ENCODE measurements at places on chromosomes 5 and 9.

DNA sequence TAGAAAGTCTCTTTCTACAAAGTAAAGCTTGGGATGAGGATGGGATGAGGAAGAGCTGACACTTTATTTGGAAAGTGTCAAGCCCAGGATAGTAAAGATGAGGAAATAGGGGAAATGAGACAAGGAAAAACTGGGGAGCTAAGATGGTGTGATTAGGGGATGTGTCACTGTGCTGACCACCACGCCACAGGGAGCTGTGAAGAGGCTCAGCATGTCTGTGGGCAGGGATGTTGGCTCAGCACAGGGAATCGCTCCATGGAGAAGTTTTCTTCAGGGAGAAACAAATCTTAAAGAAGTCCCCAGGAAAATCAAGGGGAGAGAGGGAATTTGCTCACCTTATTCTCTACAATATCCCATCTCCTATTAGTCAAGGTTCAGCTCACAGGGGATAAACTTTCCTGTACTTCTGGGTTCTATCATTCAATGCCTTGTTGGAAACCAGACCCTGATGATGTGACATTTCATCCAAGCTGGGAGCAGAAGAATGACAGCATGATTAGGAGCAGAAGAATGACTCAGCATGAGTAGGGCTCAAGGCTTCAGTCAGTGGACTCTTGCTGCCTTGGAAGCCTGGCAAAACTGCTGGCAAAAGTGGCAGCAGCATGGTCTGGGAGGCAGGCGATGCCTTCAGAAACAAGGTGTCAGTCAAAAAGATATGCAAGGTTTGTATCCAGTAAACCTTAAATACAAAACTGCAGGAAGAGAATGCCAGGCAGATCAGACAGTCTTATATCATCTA is 4.9 kb downstream of the HSPB3 start:
- no peak for DNase-seq

DNA sequence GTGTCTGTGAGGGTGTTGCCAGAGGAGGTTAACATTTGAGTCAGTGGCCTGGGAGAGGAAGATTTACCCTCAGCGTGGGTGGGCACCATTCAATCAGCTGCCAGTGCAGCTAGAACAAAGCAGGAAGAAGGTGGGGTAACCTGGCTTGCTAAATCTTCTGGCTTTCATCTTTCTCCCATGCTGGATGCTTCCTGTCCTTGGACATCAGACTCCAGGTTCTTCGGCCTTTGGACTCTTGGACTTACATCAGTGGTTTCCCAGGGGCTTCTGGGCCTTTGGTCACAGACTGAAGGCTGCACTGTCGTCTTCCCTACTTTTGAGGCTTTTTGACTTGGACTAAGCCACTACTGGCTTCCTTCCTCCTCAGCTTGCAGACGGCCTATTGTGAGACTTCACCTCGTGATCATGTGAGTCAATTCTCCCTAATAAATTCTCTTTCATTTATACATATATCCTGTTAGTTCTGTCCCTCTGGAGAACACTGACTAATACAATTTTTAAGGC is 38.1 kb downstream of the PBX3 start:
- peak; percentile 14 for DNase-seq

DNA sequence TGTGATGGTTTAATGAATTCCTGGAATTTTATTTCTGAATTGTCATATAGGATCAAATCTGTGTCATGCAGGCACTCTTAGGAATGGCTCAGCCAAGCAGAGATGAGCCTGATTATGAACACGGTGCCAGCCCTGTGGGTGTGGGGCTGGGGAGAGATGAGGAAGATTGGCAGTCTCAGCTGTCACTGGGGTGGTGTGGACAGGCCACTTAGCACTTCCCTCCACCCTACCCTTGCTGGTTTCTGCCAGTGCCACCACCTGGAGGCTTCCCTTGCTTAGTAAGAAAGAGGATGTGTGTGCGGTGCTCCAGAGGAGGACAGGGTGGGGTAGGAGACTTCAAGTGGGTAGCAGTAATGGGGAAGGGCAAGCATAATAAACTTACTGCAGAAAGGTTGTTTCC is 226.6 kb downstream of the CD180 start:
- no peak for DNase-seq

DNA sequence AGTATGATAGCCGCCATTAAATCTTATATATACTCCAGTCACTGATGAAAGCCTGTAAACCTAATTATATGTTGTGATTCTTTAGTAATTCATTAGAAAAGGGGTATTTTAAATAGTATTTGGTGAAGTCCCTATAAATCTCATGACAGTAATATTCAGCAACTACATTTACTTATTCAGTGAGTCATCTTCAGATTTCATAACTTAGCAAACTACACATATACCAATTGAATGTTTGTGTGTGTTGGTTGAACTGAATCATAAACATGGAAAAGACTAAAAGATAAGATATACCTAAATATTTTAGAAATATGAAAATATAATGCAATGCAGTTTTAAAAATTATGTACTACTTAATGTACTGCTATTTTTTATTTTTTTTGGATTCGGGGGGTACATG is 1050.4 kb downstream of the MAT2B start:
- DNase-seq: no peak

DNA sequence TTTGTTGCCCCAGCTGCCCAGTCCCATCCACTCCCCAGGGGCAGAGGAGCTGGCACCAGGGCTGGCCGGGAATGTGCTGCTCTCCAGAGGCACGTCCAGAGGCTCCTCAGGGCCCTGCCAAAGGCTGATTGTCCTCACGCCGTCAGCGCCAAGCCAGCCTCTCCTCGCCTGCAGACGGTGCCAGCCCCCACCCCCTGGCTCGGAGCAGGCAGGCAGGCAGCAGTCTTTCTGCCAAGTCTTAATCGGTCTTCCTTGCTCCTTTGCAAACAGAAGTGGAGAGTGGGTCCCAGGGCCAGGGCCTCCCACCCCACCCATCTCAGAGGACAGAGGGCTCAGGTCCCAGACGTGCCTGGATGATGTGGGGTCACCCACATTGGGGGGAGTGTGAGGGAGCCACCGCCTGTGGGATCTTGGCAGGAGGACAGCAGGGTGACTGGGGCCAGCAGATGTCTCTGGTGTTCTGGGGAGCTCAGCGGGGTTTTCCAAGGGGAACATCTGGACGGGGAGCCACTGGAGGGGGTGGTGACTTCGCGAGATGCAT is 36.3 kb downstream of the FAM163B start:
- no peak for DNase-seq

- DNase-seq: no peak
Measured at GRCh38 chr5:39578887-39579497, 154.2 kb upstream of the DAB2 start.

- DNase-seq: no peak
Measured at GRCh38 chr9:124774129-124774978, 2.6 kb upstream of the OLFML2A start.

DNA sequence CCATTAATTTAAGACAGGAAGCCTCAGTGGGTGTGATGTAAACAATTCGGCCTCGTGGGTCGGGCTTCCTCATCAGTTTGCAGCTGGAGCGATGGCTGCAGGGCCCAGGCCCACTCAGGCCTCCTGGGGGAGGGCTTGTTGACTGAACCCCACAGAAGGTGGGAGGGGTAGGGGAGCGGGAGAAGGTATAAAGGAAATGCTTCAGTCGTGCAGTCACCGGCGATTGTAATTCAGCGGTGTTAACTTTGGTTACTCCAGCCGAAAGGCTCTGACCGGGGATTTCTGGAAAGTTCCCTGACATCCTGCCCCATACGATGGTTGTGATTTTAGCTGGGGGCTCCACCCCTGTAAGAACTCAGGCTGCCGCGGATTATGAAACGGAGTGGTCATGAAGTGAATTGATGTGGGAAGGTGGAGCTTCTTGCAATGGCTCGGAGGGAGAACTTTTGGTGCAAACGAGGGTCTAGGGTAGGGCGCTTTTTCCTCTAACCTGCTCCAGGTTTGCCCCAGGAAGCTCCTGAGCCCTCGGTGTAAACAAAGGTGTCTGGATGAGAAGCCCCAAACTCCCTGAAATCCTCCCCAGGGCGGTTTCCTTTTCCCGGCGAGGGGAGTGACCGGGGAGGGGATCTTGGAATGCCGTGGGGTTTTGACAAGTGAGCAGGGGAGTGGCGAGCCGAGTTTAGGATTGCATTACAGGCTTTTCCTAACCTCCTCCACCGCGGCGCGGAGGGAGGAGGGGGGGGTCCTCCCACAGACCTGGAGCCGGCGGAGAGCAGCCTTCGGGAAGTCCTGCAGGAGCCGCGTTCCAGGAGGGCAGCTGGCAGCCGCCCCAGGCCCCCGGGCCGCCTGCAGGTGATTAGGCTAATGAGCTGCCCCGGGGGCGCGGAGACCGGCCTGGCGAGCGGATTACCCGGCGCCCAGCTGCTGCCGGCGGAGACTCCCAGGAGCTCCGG is 215.5 kb downstream of the PDZD2 start:
- DNase-seq: peak; percentile 18

- no peak for DNase-seq
Measured at GRCh38 chr9:93379051-93379450, 72.4 kb upstream of the FAM120A start.

- DNase-seq: peak; percentile 99
Measured at GRCh38 chr9:18490641-18491370, 16.9 kb downstream of the ADAMTSL1 start.

- DNase-seq: no peak
Measured at GRCh38 chr5:178986326-178986960, 8.7 kb downstream of the GRM6 start.

- DNase-seq: no peak
Measured at GRCh38 chr5:89297066-89297465, 414.1 kb upstream of the MEF2C start.

GRCh38 chr9:116806075-116806474 is 119.0 kb downstream of the TRIM32 start:
- DNase-seq: no peak

Measured in skeletal muscle cell (primary cell).